ENCODE measurements at places on chromosomes 2 and 18. TPM values are rescaled to one million over a fixed set of nuclear protein-coding genes. Genes with fewer than 3 reads are reported as not detected.
A peak's percentile ranks its signal among the peaks of the same experiment; 100 is the strongest.

GRCh38 chr2:233354500-233354924, 218 bp downstream of the DGKD start:
- DNase-seq, result no peak
- H3K27ac ChIP-seq, result no peak overlapping the region
- H3K36me3 ChIP-seq, result no peaks in the 10 kb centered on the region
- H3K27me3 ChIP-seq, result peaks cover 32% of the 10 kb centered on the region
- peaks cover 5% of the 10 kb centered on the region for H3K4me1 ChIP-seq

Gene RMDN2
- total RNA-seq, result 2.7 TPM

- H3K27ac ChIP-seq, result no peak overlapping the region
- H3K4me1 ChIP-seq, result peaks cover 21% of the 10 kb centered on the region
- no peaks in the 10 kb centered on the region for H3K36me3 ChIP-seq
- no peak overlapping the region for H3K4me3 ChIP-seq
Observed at GRCh38 chr18:58541789-58542425, 87.0 kb downstream of the ALPK2 start.

Gene CHRNG
- not detected for total RNA-seq

DNA sequence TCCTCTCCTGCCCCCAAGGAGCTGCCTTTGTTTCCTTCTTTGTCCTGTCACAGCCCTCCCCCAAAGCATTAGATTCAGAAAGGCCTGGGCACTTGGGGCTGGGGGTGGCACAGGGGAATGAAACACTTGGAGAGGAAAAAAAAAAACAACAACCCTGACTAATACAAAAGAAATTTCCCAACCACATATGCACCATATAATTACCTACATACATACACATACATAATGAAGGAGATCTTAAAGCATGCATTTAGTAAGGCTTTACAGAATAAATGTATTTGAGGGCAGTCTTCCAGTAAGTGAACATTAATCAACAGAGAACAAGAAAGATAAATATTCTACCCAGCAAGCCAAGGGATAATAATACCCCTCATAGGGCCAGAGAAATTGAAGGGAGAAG, 70.0 kb upstream of the PPP1CB start:
- H3K4me3 ChIP-seq, result no peak overlapping the region
- H3K27me3 ChIP-seq, result no peaks in the 10 kb centered on the region
- no peaks in the 10 kb centered on the region for H3K36me3 ChIP-seq
- DNase-seq, result no peak

GRCh38 chr2:72750466-72750865, 75.4 kb downstream of the EXOC6B start:
- peak overlapping the region; percentile 5 for H3K27ac ChIP-seq
- H3K36me3 ChIP-seq, result no peaks in the 10 kb centered on the region
- peaks cover 34% of the 10 kb centered on the region for H3K4me1 ChIP-seq
- H3K4me3 ChIP-seq, result no peak overlapping the region
- no peak for DNase-seq

- DNase-seq, result peak; percentile 94
- H3K27ac ChIP-seq, result no peak within 1 kb of the TSS
- no peaks in the 10 kb centered on the region for H3K27me3 ChIP-seq
- H3K4me3 ChIP-seq, result no peak within 1 kb of the TSS
Observed at GRCh38 chr2:201357221-201357620, at the start of gene FLACC1. TSS of gene FLACC1 (minus strand) at chr2:201357345. CDS start at chr2:201351404, 5,941 bp downstream.

GRCh38 chr2:183195998-183196409, 71.8 kb downstream of the NUP35 start:
- H3K4me1 ChIP-seq, result no peaks in the 10 kb centered on the region
- H3K27me3 ChIP-seq, result no peaks in the 10 kb centered on the region
- no peaks in the 10 kb centered on the region for H3K36me3 ChIP-seq
- H3K4me3 ChIP-seq, result no peak overlapping the region
- no peak for DNase-seq

GRCh38 chr2:27741673-27742072, 29.8 kb upstream of the MRPL33 start:
- no peak overlapping the region for H3K27ac ChIP-seq
- no peaks in the 10 kb centered on the region for H3K4me1 ChIP-seq

- H3K27me3 ChIP-seq, result no peaks in the 10 kb centered on the region
- no peak for DNase-seq
- no peak overlapping the region for H3K4me3 ChIP-seq
Observed at GRCh38 chr2:239548451-239548871, 147.6 kb upstream of the HDAC4 start.

GRCh38 chr18:10771053-10771709, 245.4 kb downstream of the NAPG start:
- no peak for DNase-seq
- H3K27ac ChIP-seq, result no peak overlapping the region
- no peaks in the 10 kb centered on the region for H3K27me3 ChIP-seq
- H3K4me3 ChIP-seq, result no peak overlapping the region

- no peaks in the 10 kb centered on the region for H3K36me3 ChIP-seq
- no peak for DNase-seq
- no peaks in the 10 kb centered on the region for H3K27me3 ChIP-seq
- H3K4me1 ChIP-seq, result no peaks in the 10 kb centered on the region
- H3K27ac ChIP-seq, result no peak overlapping the region
Observed at GRCh38 chr18:39039813-39040212, 1474.2 kb upstream of the CELF4 start.

- H3K4me3 ChIP-seq, result no peak overlapping the region
- no peaks in the 10 kb centered on the region for H3K27me3 ChIP-seq
- H3K27ac ChIP-seq, result no peak overlapping the region
- H3K4me1 ChIP-seq, result peaks cover 7% of the 10 kb centered on the region
Observed at GRCh38 chr2:69576880-69577279, 66.7 kb downstream of the AAK1 start.

Gene CDH19
- not detected for total RNA-seq

Gene ADAM23
- total RNA-seq, result 12.0 TPM

Gene AGXT
- not detected for total RNA-seq
